Motor neuron (in vitro differentiated cells): ENCODE measurements at places on chromosomes 1 and 21.

- ATAC-seq = no peak
Observed at GRCh38 chr1:93967306-93967705, 58.1 kb upstream of the GCLM start.

- ATAC-seq = no peak
Observed at GRCh38 chr1:57747818-57748217, 324.0 kb upstream of the DAB1 start.

DNA sequence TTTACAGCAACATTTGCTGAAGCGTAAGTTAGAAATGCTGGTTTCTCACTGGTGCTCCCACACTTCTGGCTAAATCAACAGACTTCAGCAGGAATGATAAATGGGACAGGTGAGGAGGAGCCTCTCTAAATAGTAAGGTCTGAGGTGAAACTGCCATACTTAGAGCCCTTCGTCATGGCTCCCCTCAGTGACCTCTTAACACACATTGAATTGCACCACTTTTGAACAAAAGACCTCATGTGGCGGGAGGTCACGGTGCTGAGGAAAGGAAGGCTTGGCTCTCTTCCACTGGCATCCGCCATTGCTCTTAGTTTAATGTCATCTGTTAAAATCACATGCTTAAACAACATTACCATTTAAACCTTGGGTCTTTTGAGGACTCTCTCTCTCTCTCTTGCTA lies 3.4 kb downstream of the MAP3K7CL start:
- ATAC-seq = no peak

- ATAC-seq = no peak
Observed at GRCh38 chr1:183293241-183293640, 107.2 kb downstream of the LAMC2 start.

DNA sequence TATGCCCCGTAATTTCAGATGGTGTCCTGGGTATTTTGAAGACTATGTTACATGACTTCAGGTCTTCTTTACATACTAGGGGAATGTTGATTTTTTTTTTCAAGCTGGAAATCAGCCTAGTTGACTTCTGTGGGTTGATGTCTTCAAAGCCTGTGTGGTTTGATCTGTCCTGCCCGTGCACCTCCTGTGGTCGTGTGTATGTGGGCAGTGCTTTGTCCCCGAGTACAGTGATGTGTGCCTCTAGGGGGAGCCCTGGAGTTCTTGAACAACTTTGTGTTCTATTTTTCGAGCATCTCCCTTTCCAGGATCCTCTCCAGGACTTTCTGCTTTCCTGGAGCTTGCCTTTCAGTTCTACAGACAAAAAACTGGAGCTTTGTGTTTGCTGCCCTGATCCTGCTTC lies 28.9 kb downstream of the OBSCN start:
- no peak for ATAC-seq

GRCh38 chr1:184752656-184753055 lies 2.0 kb downstream of the EDEM3 start:
- ATAC-seq = no peak
